Fibroblast of skin of back (primary cell): ENCODE measurements at places on chromosomes 6 and 20.

DNA sequence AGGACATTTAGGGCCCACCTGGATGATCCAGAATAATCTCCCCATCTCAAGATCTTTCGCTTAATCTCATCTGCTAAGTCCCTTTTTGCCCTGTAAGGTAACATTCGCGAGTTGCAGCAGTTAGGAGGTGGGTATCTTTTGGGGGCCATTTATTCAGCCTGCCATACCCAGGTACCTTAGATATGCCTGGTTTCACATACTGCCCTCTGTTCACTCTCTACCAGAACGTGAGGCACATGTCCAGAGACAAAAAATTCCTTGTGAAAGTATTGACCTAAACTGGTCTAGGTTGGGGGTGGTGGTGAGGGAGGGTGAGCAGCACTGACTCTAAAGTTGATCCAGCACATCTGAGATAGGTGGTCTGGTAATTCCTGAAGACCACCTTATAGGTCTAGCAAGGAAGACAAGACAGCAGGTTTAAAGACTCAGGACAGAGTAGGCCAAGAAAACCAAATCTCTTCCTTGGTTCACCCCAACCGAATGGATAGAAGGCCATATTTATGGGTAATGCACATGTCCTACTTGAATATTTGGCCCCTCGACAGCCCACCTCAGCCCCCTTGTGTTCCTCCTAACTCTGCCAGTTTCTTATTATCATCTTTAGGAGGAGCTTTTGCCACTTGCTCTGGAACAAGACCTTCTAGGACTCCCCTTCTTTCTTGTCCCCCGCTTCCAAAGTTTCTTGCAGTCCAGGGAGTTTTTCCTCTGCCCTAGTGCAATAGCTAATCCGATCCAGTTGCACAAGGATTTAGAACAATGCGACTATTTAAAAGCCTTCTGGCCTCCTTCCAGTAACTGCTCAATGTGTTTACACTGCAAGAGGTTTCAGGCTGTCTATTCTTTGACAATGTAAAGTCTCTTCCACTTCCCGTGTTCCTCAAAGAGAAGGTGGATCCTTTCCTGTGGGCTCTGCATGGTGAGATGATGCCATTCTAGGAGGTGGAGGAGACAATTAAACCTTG, 213.0 kb upstream of the LAMP5 start:
- peak; percentile 47 for DNase-seq

- DNase-seq, result peak; percentile 61
Observed at GRCh38 chr6:78629154-78629721, 238.1 kb upstream of the IRAK1BP1 start.

DNA sequence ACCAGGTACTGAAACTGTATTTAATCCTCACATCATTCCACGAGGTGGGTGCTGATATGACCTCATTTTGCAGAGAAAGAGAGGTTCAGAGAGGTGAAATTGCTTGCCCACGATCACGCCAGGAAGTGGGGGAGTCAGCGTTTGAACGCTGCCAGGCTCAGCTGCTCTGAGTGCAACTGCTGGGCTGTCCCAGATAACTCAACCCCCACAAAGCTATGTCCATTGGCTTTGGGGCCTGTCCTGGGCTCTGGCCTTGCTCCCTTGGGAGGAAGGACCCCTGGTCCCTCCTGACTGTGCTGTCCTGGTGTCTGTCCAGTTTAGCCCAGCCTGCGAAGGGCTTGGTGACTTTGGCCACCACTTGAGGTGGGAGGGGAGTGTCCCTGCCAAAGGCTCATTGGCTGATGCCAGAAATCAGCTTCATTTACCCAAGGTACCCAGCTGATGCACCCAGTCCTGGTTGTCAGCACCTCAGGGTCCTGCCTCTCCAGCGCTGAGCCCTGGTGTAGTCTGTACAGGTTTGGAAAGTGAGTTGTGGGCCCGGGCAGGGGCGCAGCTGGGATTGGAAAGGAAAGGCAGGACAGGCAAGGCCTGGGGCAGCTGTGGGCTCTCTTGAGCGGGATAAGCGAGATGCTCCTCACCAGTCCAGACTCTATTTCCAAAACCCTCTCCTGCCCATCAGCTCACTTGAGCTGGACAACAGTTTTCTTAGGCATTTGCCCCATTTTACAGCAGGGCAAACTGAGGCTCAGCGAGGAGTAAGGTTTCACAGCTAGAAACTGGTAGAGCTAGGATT, 38.5 kb downstream of the SUN5 start:
- no peak for DNase-seq

DNA sequence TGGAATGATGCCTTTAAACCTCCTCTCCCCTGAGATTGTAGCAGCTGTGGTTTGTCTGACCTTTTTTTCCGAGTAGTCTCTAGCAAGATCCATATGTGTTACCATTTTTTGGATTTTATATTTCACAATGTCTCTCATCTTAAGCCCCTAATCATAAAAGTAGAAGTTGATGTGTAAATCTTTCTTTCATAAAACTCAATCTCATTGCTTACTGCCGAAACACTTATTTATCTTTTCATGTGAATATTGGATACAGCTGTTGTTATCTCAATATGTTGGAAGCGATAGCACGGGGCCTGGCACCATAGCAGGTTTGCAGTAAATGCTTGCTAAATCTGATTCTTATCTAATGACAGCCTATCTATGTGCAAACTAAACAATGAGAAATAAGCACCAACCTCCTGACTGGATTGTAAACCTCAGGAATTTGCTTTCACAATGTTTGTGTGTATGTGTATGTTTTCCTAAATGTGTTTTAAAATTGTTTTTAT, 14.2 kb downstream of the SMPDL3A start:
- no peak for DNase-seq

- no peak for DNase-seq
Observed at GRCh38 chr20:57350081-57350710, 859 bp upstream of the RAE1 start.

DNA sequence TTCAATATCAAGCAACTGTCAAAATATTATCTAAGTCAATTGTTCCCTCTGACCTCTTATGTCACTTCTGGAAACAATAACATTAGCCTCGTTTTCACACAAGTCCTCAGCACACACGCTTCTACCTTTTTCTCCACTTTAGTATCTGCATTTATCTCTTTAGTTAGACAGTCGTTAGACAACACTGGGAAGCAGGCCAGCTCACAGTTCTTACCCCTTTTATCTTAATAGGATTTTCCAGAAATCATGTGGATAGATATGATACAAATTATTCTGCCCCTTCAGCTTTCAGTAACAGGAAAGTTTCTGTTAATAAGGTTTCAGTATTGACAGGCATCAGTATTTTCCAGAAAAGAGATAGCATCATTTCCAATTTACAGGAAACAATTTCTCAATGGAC, 25.9 kb upstream of the HAO1 start:
- DNase-seq, result no peak

DNA sequence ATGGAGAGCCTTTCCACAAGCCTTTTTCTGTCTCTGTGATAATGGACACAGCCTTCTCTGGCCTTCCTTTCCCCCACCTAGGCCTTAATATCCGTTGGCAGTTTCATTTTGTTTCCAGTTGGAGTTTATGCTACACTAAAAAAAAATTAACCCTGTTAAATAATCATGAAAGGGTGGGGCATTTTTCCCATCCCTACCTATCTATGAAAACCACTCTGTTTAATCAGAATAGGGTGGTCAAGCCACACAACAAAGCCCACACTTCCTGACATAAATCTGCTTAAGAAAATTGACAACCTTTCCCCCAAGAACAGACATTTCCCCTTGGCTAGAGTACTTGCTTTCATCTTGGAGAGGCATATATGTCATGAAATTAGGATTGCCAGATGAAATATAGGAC, 14.2 kb downstream of the TXLNB start:
- no peak for DNase-seq

DNA sequence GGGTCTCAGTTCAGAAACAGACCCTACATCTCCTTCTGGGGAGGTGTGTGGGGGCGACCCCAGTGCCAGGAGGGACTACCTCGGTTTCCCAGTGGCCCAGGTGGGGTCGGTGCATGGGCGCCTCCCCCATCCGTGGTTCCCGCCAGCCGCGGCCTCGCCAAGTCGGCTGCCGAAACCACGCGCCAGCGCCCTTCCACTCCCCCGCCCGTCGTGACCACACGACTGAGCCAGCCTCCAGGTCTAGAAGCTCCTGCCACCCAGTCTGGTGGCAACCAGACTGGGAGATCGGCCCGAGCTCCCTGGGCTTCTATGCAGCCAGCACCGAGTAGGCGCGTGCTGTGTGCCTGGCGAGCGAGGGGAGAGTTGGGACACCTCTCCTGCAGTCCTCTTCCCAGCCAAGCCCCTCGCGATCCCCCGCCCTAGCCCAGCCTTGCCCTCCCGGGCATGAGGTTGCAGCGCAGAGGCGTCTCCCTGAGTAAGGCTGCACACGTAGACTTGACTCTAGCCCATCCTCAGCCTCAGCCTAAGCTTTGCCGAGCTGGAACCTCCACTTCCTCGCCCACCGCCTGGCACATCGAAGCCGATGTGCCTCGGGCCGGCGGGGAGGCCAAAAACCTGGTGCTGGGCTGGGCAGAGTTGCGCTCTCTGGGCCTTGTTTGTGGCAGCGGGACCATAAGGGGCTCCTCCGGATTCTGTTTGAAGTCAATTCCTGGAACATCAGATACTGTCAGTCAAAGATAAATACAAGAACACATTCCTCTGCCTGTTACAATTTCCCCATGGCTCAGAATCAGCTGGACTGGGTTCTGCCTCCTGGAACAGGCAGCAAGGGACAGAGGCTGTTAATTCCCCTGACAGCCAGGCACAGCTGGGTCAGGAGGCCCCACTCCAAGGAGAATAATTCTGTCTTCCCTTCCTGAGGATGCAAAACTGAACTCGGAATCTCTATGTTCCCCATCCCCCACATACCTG, 1.5 kb upstream of the CPNE5 start:
- DNase-seq, result no peak

GRCh38 chr6:137405806-137406205, 88.4 kb downstream of the OLIG3 start:
- DNase-seq, result no peak

DNA sequence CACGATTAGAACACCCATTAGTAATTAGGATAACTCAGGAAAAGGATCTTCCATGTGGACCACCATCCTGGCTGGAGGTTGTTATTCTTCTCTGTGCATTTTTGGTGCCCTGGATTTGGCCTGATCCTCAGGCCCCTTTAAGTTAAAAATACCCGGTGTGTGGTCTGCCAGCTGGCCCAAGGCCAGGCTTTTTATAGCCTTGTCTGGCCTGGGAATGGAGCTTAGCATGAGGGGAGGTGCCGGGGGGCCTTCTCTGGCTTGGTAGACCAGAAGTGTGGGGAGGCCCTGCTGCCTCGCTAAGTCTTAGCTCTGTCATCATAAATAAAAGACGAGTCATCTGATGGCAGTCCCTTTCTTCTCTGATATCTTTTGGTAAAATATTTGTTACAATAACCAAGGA, 71.4 kb downstream of the ARID1B start:
- DNase-seq, result peak; percentile 80

DNA sequence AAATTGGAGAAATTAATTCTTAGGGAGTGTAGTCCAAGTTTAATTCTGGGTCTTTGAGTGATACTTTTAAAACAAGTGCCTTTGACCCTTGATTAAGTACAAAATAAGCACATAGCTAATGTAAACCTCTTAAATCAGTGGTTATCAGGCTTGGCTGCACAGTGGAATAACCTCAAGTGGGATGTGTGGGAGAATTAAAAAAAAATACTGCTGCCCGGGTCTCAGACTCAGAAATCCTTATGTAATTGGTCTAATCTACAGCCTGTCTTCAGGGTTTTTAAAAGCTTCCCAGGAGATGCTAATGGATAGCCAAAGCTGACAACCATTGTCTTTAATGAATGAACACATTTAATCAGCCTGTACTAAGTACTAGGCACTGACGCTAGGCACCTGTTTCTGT, 28.5 kb upstream of the TMEM14A start:
- no peak for DNase-seq
